Activated CD4-positive, alpha-beta memory T cell treated with anti-CD3 and anti-CD28 coated beads for 36 hours (primary cell): ENCODE measurements at places on chromosomes 16 and 17. TPM values are rescaled to one million over a fixed set of nuclear protein-coding genes. Genes with fewer than 3 reads are reported as not detected.

- no peak for DNase-seq
These were observed 54.0 kb downstream of the COTL1 start for GRCh38 chr16:84563786-84564420.

GRCh38 chr17:40219594-40220338, 662 bp downstream of the WIPF2 start:
- DNase-seq: peak; percentile 52

GRCh38 chr16:73915140-73915539, 381.5 kb upstream of the PSMD7 start:
- DNase-seq: no peak

- no peak for DNase-seq
These were observed 13.1 kb upstream of the CDC42EP4 start for GRCh38 chr17:73324711-73325526.

DNA sequence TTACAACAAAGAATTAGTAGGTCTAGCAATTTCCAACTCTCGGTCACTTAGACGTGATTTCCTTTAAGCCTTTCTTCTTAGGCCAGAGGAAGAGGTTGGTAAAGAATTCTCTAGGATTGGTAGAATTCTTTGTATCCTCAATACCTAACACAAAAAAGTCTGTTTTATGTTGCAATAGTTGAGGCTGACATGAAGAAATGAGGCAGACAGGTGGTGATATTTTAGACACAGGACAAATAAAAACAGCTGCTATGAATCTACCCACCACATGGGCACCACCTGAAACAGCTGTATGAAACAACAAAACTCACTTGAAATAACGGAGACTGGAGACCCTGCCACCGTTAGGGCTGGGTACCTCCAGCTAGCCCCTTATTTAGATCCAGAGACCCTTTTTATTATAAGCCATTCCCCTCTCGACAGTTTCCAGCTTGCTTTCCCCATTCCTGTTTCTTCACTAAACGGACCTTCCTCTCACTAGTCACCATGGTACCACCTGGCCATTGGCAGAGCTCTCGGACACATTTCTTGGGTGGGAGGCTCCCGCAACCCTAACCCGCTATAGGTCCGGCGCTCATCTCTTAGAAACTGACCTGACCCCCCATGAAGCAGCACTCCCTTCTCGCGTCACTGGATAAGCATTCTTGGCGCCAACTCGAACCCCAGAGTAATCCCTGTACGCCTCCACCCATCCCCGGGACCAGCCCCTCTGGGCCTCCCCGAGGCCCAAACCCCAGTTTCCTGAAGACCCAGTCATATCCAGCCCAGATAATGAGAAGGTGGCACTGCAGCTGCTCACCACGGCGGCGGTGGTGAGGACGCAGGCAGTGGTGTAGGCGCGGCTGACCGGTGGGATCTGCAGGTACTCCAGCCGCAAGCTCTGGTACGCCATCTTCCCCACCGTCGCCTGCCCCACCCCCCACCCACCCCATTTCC, at the start of gene DERL2:
DERL2 (minus strand) TSS at position 909 of the 936 bp plus-strand sequence; CDS start at position 892, 17 bp downstream.
- no peak for DNase-seq

GRCh38 chr16:1678500-1679098, 520 bp downstream of the JPT2 start:
- DNase-seq: peak; percentile 48

GRCh38 chr16:57763285-57764005, 27.9 kb downstream of the KATNB1 start:
- no peak for DNase-seq

DNA sequence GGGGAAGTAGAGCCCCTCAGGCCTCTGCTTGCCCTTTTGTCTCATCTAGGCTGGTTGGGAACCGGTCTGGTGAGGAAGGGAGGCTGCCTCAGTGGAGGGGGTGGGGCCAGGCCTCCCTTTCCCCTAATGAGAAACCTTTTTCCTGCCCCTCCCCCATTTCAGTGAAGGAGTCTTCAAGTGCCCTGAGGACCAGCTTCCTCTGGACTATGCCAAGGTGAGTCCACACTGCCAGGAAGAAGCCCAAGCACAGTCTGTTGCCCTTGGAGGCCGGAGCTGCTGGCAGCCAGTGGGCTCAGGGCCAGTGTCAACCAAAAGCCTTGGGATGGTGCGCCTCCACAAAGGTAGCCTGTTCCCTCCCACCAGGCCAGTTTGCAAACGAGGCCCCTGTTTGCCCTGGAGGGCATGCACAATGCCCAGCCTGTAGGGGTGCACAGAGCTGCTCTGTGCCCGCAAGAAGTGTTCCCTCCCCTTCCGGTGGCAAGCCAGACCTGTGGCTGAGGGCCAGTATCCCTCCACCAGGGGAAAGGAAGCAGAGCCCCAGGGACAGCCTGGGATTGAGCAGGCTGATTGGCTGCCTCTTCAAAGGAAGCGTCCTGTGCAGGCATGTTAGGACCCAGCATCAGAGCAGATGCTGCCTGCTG, 3.4 kb downstream of the TRAF4 start:
- DNase-seq: no peak

- peak; percentile 11 for DNase-seq
These were observed 30.3 kb downstream of the CHD9NB start for GRCh38 chr16:53022374-53022773.

- no peak for DNase-seq
These were observed 85.7 kb downstream of the TAOK1 start for GRCh38 chr17:29475891-29476290.

- peak; percentile 78 for DNase-seq
These were observed 9.1 kb downstream of the TMEM208 start for GRCh38 chr16:67235816-67236562.

DNA sequence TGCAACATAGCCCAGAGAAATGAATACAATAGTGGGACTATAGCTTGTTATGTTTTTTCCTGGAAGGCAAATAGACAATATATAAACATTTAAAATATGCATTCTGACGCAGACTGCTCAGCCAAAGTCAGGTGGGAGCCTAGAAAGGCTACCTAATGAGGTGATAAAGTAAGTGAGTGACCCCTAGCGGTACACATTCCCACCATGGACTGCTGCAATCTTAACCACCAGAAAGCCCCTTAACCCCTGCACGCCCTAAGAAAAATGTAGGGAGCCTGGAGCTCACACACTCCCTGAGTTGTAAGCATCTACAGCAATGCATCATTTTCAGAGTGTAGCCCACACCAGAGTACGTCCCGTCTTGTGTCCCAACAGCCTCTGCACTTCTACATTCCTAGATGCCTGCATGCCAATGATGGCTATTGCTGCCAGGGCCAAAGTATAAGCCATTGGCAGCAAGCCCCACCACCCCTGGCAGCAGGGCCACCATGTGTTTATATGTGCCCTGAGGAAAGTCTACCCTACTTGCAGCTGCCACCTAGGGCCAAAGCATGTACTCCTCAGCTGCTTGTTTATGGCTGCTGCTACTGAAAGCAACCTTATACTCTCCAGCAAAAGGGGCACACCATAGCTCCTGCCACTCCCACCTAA, 127.6 kb downstream of the KIF2B start:
- no peak for DNase-seq

DNA sequence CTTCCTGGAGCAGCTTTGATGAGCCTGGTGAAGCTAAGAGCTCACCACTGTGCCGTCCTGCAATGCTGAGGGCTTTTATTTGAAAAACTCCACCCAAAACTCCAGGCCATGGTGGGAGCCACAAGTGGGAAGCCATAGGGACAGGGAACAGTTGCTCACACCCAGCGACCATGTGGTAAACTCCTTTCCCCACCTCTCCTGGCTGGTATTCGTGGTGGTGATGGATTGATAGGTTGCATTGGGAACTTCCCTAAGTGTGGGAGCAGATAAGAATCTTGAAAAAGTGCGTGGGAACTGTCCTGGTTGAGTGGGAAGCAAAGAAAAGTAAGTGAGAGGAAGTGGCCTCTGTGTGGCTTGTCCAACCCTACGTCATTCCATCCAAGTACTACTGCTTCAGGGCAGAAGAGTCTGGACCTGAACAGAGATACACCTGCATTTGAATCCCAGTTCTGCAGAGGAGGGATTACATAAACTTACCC, at the start of gene CCL1:
CCL1 (minus strand) TSS at position 51 of the 479 bp plus-strand sequence. CDS start 72 bp downstream, outside the sequence.
- no peak for DNase-seq

The CD300LG gene
- total RNA-seq: not detected

The NOG gene
- not detected for total RNA-seq

The RND2 gene
- total RNA-seq: not detected

The RNF157 gene
- 25.4 TPM for total RNA-seq

The TBC1D3E gene
- not detected for total RNA-seq

The MFAP4 gene
- not detected for total RNA-seq

The KRTAP2-1 gene
- total RNA-seq: not detected

The PDILT gene
- not detected for total RNA-seq
